Calu3 (cell line): ENCODE measurements at places on chromosomes 1 and 21. TPM values are rescaled to one million over a fixed set of nuclear protein-coding genes. Genes with fewer than 3 reads are reported as not detected.

The ZNF683 gene
- not detected in 2 replicates for total RNA-seq

The TMEM269 gene
- total RNA-seq, result 0.94 and 1.7 TPM in 2 replicates

The KRTAP19-6 gene
- not detected in 2 replicates for total RNA-seq

The GRIK3 gene
- total RNA-seq, result not detected in 2 replicates

The CD1C gene
- total RNA-seq, result not detected in 2 replicates

The ETV3 gene
- 39.7 and 50.0 TPM in 2 replicates for total RNA-seq

The F13B gene
- not detected in 2 replicates for total RNA-seq

The TRABD2B gene
- total RNA-seq, result 0.10 and 0.42 TPM in 2 replicates

The HHIPL2 gene
- total RNA-seq, result 0.98 and 2.1 TPM in 2 replicates

The CTSE gene
- 425 and 457 TPM in 2 replicates for total RNA-seq

The LHX8 gene
- not detected in 2 replicates for total RNA-seq

The DNASE2B gene
- total RNA-seq, result not detected in 2 replicates

The RAB3B gene
- 0.31 and 0.49 TPM in 2 replicates for total RNA-seq

The DIO1 gene
- total RNA-seq, result not detected in 2 replicates

The EXTL1 gene
- not detected in 2 replicates for total RNA-seq

The FCAMR gene
- not detected in 2 replicates for total RNA-seq

The HES4 gene
- 35.5 and 51.3 TPM in 2 replicates for total RNA-seq

The KLHDC9 gene
- 5.3 and 7.0 TPM in 2 replicates for total RNA-seq

The S100A11 gene
- total RNA-seq, result 1,217 and 1,326 TPM in 2 replicates

The ZNF496 gene
- total RNA-seq, result 33.4 and 36.9 TPM in 2 replicates

The PATJ gene
- total RNA-seq, result 58.4 and 72.2 TPM in 2 replicates

The SNX7 gene
- total RNA-seq, result 22.2 and 22.8 TPM in 2 replicates

The LCE1B gene
- not detected in 2 replicates for total RNA-seq

The APOBEC4 gene
- total RNA-seq, result not detected in 2 replicates

The IER5 gene
- 11.4 and 12.2 TPM in 2 replicates for total RNA-seq

The NBPF6 gene
- not detected in 2 replicates for total RNA-seq

The S100A12 gene
- total RNA-seq, result not detected in 2 replicates

The PBXIP1 gene
- 48.1 and 49.6 TPM in 2 replicates for total RNA-seq

The VWA5B1 gene
- total RNA-seq, result not detected in 2 replicates

The RPL22 gene
- total RNA-seq, result 256 and 259 TPM in 2 replicates

The SPATC1L gene
- 4.4 and 5.5 TPM in 2 replicates for total RNA-seq

The BTBD19 gene
- 5.2 and 5.9 TPM in 2 replicates for total RNA-seq

The GPR161 gene
- total RNA-seq, result 3.8 and 8.4 TPM in 2 replicates

The VANGL2 gene
- 2.0 and 2.3 TPM in 2 replicates for total RNA-seq

The LAMTOR5 gene
- total RNA-seq, result 85.6 and 87.4 TPM in 2 replicates

The DENND2D gene
- total RNA-seq, result 11.8 and 20.0 TPM in 2 replicates

The ZFP69B gene
- total RNA-seq, result 4.5 and 5.1 TPM in 2 replicates

The PKP1 gene
- total RNA-seq, result 0.09 and 0.17 TPM in 2 replicates

The LRRC53 gene
- total RNA-seq, result not detected in 2 replicates

The FAM163A gene
- not detected in 2 replicates for total RNA-seq

The NUP210L gene
- 0.12 TPM in 1 of 2 replicates, not detected in the other for total RNA-seq

The PDPN gene
- total RNA-seq, result not detected in 2 replicates

The IGSF9 gene
- total RNA-seq, result 7.5 and 7.6 TPM in 2 replicates

The GUCA2B gene
- not detected in 2 replicates for total RNA-seq

The NGF gene
- not detected in 2 replicates for total RNA-seq
